ENCODE measurements at places on chromosomes 1 and 21.

- DNase-seq: peak; percentile 53
Measured at GRCh38 chr1:155078469-155079209, at the start of gene EFNA3. EFNA3 (plus strand) TSS chr1:155078837; CDS start chr1:155078942, 105 bp downstream.

DNA sequence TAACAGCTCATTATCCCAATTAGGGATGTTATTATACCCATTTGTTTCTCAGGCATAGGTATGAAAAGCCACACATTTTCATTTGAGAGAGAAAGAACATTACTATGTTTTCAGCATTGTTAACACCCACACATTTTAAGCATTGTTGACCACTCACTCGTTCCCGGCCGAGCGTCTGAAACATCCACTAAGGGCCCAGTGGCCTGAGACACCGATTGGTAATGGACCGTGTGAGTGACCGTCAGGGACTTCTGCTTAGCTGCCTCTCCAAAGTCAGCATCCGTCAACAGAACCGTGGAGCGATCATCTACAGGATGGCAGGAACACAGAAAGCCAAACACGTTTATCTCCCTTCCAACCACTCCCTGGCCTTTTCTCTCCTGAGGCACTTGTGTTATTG, 184.6 kb downstream of the PCP4 start:
- DNase-seq: no peak

- DNase-seq: no peak
Measured at GRCh38 chr21:28445141-28445830, 547.4 kb downstream of the LTN1 start.

DNA sequence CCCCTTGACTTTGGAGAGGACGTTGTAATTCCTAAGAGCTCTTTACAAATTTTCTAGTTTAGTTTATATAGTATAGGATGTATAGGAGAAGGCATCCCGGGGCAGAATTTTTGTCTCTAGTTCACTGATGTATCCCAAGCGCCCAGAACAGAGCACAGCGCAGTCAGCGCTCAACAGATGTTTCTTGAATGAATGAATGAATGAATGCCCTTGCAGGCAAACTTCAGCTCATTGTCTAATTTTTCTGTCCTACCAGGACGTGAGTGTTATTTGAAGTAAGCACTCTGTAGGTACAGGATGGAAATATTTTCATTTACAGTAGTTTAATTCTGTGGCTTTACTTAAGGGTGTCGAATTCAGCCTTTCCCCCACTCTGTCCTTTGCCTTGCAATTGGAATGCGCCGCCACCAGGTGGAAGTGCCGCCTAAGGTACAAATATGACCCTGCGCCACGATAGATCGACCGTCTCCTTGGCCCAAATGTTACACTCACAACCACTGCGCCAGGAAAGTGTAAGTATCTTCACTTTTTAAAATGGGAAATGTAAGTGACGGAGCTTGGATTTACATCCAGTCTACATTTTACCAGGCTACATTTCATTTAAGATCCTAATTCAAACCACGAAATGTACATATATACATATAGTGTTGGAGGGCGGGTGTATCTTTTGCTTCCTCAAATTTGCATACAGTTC, 910 bp upstream of the MRPL39 start:
- peak; percentile 60 for DNase-seq

DNA sequence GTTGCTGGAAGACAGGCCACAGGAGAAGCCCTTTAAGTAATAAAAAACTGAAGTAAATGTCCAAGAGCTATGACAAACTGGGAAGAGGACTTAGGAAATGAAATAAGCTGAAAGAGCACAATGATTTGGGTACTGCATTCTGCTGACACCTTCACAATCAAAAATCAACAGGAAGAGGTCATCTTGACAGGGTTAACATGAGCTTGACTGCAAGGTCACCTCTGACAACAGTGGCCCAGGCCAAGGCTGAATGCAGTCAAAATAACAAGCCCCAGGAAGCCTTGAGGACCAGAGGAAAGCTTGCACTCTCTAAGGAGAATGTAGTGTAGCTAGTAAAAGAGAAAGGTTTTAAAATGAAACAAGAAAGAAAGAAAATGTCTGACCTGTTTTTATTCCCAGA, 179.3 kb downstream of the SEC16B start:
- DNase-seq: no peak

DNA sequence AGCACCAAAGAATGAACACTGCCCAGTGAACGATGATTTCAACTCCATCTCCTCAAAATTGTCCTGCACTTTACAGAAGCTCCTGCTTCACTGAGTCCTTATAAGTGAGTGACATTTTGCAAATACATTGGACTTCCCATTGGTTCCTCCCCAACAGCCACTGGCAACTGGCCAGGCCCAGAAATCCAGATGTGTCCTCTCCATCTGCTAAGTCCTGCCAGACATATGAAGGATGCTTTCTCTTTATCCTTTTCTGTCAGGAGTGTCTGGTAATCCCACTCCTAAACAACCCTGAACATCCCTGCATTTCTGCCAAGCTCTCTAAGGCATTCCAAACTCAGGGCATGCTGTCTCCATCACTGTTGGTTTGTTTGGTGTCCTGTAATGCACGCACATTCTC, 271.8 kb downstream of the RRAGC start:
- no peak for DNase-seq

DNA sequence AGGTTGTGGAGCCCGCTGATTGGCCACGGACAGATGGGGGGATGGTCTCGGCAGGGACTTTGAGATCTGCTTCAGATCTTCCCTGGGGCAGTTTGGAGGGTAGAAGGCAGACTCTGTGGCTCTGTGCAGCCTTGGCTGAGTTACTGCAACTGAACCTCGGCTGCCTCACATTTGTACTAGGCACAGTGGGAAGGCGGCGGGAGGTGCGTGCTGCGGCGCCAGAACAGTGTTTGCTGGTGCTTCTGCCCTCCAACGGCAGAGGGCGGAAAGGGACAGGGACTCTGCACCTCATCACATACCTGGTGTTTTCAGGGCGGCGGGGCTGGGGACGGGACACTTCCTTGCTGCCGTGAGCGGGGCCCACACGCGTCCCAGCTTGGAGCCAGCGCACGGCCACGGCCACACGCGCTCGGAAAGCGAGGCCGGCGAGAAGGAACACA, 26.2 kb downstream of the SLC66A1 start:
- DNase-seq: no peak

DNA sequence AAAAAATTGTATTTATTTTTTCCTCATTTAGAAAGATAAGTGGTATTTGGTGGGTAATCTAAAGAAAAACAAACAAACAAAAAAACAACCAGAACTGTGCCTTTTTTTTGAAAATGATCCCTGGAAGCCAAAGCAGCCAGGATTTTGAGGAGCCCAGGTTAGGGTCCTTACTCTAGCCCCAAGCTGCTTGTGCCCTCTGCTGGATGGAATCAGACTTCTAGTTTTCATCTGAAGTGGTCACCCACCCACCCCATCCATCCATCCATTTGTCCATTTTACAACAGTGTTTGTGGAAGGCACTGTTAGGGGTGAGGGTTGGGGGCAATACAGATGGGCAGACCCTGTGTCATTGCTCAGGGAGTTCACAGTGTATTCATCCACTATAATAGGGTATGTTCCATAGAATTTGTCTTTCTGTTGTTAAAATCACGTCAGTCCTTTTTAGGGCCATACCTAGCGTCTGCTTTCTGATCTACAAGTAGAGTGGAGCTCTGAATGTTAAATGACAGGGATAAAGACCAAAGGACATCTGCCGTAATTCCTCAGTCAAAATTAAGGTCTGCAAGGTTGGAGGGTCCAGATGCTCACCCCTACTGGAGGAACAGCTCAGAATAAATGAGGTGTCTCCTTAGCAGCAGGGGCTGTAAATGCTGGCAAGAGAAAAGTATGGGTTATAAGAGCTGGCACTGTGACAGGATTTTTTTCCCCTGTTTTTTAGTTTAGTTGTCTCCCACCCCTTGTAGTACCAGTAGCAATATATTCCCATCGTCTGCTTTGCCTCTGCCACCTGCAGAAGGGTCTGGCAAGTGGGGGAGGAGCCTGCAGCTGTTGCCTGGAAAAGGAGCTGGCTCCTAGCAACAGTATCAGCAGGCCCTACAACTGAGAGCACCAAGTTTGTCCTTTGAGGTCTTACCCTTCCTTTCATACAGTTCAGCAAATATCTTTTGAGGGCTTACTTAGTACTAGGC, 3.2 kb downstream of the LRRC42 start:
- no peak for DNase-seq

DNA sequence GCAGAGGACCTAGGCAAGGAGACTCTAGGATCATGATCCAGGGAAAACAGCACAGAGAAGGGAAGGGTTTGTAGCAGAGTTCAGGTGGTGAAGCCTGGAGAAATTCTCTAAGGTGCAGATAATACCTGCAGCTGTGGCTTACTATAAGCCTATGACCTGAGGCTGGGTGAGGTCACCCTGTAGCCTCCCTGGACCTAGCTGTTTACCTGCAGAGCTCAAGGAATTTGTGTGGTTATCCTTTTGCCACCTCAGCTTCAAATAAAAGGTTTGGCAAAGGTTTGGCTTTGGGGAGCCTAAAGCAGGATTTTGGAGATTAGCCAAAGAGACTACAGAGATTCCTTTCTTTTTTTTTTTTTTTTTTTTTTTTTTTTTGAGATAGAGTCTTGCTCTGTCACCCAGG, 79.5 kb upstream of the ZNF648 start:
- no peak for DNase-seq

DNA sequence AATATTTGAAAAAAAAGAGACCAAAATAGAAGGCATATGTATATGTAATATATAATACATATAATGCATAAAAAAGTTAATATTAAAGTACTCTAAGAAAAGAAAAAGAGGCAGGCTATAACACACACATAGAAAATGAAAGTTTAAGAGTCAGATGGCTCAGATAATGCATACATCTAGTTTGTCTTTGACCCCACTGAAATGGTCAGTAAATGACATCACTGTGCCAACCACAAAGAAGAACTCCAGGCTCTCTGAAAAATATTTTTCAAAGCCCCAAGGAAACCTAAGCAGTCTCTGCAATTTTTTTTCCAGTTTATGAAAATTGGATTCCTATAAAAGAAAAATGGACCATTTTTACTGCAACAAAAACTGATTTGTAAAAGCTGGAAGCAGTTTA, 55.4 kb upstream of the SCYL3 start:
- DNase-seq: no peak

GRCh38 chr1:13597166-13597565, 13.5 kb downstream of the PDPN start:
- no peak for DNase-seq

- DNase-seq: no peak
Measured at GRCh38 chr1:29121516-29121935, 2.2 kb downstream of the TMEM200B start.

DNA sequence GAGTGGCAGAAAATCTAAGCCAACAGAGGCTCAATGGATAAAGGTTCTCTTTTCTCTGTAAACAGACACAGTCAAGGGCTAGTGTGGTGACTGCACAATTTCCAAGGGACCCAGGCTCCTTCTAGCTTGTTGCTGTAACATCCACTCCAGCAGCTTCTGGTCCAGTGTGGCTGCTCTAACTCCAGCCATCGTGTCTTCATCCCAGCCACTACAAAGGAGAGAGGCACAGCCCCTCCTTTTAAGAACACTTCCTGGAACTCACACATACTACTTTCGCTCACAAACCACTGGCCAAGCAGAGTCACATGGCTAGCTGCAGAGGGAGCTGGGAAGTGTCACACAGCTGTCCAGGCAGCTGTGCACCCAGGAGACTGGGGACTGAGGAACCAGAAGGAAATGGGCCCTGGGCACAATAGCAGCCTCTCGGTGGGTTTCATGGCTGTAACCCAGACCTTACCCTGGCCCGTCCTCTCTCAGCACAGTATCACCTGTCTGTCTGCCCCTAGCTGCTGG, 188.6 kb upstream of the VAMP3 start:
- no peak for DNase-seq

All from substantia nigra (tissue), 51 donors.